AG09309 (cell line): ENCODE measurements at places on chromosomes 16 and 17.

- no peak for DNase-seq
Observed at GRCh38 chr16:48378276-48378675, 6.9 kb downstream of the SIAH1 start.

DNA sequence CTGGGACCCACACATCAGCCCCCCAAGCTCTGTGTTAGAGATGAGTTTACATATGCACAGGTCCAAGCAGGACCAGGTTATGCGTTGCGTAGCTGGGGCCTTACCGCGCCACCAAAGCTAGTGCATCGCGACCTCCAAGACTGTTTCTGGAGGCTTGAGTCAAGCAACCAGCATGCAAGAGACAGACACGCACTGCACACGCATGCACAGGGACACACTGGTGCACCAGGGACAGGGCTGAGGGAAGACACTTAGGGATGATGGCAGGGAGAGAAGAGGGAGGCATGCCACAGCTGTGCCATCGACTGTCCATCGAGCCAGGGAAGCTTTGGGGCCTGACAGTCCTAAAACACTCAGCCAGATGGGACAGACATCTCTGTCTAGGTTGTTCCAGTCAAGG is 72.8 kb downstream of the MYH11 start:
- DNase-seq: no peak

- no peak for DNase-seq
Observed at GRCh38 chr16:27925612-27926011, 137.9 kb downstream of the GSG1L start.

DNA sequence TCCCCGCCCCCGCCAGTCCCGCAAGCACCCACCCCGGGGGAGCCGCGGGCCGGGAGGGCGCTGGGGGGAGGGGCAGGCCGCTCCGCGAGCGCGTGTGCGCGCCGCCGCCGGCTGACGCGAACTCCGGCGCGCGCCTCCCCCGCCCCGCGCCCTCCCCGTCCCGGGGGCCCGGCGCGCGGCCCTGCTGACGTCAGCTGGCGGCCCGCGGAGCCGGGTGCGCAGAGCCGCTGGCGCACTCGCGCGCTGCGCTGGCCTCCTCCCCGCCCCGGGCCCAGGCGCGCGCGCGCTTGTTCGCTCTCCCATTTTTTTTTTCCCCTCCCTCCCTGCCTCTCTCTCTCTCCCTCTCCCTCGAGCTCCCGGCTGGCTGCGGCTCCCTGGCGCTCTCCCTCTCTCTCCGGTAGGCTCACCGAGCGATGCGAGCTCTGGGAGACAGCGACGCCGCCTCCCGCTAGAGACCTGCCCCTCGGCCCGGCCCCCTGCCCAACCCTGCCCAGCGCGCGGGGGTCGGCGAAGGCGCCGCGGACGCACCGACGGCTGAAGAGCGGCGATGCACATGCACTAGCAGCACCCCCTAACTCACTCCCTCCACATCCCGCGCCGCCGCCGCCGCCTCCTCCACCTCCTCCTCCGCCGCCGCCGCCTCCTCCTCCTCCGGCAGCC is at the start of gene GNAO1:
TSS of gene GNAO1 (plus strand) at position 334 of the 660 bp plus-strand sequence. CDS start 747 bp downstream, outside the sequence.
- DNase-seq: no peak

DNA sequence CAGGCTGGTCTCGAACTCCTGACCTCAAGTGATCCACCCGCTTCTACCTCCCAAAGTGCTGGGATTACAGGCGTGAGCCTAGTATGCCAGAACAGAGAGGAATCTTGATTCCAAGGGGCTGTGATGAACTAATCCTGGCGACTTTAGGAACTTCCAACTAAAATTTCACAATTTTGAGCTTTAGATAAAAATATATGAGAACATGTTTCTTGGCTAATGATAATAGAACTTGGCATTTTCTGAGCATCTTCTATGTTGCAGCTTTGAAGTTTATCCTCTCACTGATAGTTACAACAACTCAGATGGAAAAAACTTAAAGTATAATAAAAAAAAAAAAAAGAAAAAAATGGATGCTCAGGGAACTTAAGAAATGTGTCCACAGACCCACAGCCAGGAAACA is 69.8 kb upstream of the WSCD1 start:
- DNase-seq: no peak

DNA sequence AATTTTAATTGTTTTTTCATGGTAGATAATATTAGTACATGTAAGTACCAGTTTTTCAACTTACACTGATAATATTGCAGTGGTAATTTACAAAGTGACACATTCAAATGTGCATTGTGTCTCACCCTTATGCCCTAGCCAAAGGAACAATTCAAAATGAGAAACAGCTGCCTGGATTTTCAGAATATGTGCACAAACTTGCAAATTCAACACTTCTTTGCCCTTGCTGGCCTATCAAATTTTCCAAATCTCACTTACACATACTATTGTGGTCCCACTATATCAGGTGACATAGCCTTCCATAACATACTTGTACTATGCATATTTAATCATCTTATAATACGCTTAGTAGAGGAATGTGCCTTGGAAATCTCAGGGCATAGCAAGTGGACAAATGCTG is 32.6 kb upstream of the LRRC37A3 start:
- DNase-seq: no peak

GRCh38 chr16:55324285-55325079 is 479 bp downstream of the IRX6 start:
- no peak for DNase-seq

GRCh38 chr17:78258323-78259191 is 27.1 kb downstream of the TMEM235 start:
- no peak for DNase-seq

DNA sequence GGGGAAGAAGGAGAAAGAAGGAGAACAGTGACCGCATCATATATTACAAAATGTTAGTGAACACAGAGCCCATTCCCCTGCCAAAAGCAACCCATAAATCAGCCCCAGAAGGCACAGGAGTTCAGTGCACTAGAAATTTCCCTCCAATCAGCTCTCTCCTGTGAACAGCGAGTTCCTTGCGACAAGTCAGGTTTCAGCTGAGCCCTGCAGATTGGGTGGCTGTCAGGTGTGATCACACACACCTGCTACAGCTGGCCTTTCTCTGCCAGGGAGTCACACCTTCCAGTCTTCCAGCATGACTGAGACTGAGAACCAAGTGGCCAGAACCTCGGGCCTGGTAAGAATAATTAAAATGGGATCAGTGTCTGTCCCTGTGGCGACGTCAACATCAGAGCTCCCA is 60.2 kb downstream of the SHISA9 start:
- DNase-seq: no peak

DNA sequence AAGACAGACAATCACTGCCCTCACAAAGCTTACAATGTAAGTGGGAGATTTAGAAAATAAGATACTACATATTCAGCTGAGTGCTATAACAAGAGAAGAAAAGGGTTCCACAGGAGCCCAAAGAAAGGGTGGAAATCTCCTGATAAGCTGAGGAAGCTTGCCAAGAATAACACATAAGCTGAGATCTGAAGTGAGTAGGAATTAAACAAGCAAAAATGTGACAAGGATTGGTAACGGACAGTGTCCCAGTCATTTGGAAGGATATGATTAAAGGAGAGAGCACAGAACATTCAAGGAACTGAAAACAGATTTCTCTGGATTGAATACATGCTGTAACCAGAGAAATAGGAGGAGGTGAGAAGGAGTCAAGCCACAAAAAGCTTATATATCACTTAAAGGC is 13.0 kb downstream of the CDYL2 start:
- DNase-seq: no peak

GRCh38 chr17:15649861-15650421 is 30.4 kb upstream of the FBXW10B start:
- DNase-seq: no peak

GRCh38 chr17:47807421-47807820 is 14.2 kb downstream of the OSBPL7 start:
- no peak for DNase-seq

DNA sequence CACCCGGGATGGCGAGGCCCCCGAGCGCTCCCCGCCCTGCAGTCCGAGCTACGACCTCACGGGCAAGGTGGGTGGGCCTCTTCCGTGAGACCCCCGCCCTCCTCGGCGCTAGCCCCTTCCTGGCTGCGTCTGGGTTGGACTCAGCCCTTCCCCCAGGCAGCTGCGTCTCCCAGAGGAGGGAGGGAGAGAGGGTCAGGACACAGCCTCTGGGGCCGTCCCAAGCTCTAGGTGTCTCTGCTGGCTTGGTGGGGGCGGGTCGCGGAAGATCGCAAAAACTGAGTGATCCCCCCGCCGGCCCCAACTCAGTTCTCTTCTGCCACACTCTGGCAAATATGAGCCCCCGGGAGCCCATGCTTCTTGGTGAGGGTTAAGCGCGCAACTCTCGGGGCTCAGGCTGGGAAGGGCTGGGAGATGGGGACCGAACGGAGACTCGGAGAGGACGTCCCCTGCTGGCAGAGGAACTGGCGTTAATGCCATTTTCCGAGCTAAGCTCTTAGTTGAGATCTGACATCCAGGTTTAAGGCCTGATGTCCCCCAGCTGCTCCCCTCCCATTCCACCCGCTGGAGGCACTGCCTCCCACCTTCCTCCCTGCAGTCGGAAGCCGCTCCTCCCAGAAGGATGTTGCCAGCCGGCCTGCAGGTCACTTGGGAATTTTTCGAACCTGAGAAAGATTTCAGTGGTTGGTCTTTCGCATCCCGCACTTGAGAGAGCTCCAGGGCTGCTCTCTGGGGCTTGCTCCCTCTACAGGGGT is 419 bp downstream of the RAB37 start:
- DNase-seq: no peak

- DNase-seq: no peak
Observed at GRCh38 chr17:65518256-65518655, 43.2 kb downstream of the AXIN2 start.

GRCh38 chr17:69231521-69231920 is 2.9 kb upstream of the ABCA10 start:
- DNase-seq: no peak

DNA sequence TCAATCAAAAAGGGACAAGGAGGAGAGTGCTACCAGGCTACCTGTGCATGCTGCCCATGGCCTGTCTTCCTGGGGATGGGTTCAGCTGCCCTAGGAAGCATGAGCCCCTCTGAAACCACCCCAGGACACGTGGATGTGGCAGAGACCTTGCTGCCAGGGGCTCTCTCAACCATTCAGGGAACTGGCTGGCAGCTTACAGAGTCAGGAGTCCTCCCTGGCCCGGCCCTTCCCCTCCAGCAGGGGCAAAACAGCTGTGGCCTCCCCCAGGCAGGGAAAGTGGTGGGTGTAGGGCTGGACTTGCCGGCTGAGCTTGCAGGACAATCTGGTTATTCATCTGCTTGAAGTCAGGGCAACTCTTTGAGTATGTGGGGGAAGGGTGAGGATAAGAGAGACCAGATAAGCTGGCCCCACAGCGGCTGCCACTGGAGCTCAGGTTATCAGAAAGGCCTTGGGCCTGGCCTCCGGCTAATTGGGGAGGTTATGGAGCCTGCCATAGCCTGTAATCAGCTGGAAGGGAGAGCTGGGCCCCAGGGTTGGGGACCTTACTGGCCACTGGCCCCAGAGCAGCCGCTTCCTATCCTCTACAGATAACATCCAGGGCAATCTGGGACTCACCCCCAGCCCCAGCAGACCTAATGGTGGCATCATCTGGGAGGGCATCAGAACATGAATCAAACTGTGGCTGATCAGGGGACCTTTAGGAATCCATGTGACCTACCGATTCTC is 5.6 kb upstream of the TBX2 start:
- no peak for DNase-seq

DNA sequence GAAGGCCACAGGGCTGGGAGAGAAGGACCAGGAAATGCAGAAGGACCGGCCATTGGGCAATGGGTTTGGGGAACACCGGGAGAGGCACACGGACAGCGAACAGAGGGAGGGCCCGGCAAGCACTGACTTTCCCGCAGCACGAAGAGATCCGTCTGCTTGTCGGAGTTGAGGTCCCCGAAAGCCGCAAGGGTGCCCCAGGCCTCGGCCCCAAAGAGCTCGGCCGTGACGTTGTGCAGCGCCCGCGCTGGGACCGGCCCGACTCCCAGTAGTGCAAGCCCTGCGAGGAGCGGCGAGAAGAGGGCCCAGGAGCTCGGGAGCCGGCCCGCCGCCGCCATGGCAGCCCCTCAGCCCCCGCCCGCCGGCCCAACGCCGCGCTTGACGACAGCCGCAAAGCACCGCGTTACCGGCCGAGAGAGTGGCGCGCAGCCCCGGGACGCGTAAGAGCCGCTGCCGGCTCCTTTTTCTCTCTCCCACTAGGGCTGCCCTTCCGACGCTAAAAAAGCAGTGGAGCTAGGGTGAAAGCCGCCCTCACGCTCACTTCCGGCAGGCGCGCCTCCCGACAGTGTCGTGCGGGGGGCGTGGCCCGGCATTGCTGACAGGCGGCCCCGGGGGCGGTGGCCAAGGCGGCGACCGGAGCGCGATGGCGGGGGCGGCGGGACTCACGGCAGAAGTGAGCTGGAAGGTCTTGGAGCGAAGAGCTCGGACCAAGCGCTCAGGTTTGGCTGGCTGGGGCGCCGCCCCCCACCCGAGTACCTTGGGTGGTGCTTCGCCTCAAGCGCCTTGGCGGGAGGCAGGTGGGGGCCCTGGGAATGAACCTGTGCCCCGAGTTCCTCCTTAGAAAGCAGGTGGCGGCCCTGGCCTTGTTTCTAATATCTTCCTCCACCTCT is at the start of the genes ITFG1 and PHKB:
TSS of gene ITFG1 (minus strand) at position 353 of the 887 bp plus-strand sequence. CDS start at position 335, 18 bp downstream.
TSS of gene PHKB (plus strand) at position 621 of the 887 bp plus-strand sequence. CDS start at position 641, 20 bp downstream.
- DNase-seq: peak; percentile 60

GRCh38 chr17:60464343-60464742 is 42.1 kb downstream of the CHCT1 start:
- DNase-seq: no peak

GRCh38 chr17:53655591-53655990 is 167.1 kb upstream of the KIF2B start:
- no peak for DNase-seq

DNA sequence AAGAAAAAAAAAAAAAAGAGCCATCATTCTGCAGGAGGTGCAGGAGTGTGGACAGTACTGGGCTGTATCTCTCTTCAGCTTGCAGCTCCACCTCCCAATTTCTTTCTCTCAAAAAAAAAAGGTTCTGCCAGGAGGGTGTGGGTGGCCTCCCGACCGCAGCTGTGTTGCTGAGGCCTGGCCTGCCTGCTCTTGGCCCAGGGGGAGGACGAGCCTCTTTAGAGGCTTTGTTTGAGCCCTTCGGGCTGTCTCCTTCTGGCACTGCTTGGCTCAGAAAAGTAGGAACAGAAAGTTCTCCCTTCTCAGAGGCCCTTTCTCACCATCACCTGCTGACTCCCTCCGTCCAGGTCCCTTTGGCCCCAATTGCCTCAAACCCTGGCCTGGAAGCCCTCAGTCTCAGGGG is 22.2 kb upstream of the C17orf107 start:
- DNase-seq: no peak
